Activated effector memory CD4-positive, alpha-beta T cell treated with Interleukin-2 at 50 U/mL for 16 hours (primary cell): ENCODE measurements at places on chromosomes 7 and 10.

DNA sequence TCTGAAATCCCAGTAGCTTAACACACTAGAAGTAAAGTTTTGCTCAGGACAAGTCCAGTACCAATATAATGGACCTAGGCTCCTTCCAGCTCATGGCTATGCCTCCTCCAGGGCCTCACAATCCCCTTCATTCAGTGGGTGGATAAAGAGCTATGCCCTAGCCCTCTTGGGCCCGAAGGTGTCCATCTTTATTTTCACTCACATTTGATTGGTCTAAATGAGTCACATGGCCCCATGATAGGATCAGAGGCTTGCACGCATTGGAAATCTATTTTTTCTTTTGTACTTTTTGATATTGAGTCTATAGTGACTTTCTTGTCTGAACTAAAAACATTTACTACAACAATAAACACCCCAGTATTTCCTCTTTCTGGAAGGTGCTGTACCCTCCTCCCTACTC lies 202.6 kb upstream of the CTBP2 start:
- DNase-seq, result no peak

- DNase-seq, result no peak
These were observed 87.3 kb upstream of the EGFR start for GRCh38 chr7:54931532-54931931.

GRCh38 chr7:133386205-133386604 lies 133.3 kb downstream of the EXOC4 start:
- DNase-seq, result no peak

GRCh38 chr7:137958470-137959431 lies 43.1 kb downstream of the CREB3L2 start:
- DNase-seq, result no peak
